ENCODE measurements at places on chromosomes 12 and 14.

DNA sequence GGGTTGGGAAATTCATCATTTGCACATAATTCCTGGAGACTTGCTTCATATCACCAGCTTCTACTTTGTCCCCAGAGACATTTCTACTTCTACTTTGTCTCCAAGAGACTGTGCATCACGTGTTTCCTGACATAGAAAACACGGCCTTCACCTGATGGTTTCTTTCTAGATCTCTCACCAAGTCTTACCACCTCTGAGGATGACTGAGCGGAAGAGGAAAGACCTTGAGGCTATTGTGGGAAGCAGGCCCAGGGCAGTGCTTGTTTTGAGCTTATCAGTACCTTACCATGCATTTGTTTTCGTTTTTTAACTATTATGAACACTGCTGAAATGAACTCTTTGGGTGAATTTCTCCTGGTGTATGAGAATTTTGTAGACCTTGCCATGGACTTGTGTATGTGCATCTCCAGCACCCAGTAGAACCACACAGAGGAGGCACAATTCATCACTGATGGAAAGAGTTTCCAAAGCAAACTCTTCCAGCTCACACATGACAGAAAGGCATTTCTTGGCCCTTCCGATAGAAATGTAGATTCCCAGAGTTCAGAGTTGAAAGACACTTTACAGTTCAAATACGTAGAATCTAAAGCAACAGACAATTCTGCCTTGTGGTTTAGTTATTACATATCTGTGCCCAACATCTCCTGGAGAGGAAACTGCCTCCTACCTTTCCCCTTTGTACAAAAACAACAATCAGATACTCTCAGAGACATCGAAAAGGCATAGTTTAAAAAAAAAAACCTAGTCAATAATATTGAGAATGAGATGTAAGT, 434.7 kb downstream of the FUT8 start:
- DNase-seq, result peak; percentile 45

DNA sequence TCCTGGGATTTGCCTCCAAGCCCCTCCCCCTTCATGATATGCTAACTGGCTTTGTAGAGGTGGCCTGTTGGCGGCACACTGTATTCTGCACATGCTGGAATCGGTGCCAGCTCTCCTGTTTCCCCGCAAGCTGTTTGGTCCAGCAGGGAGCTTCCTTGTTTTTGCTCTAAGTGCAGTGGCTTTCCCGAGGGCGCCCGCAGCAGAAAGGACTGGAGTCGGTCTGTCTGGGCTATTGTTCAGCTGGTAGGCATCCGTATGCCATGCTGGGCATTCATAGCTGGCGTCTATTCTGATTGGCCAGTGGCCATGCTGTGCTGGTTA, 88.9 kb upstream of the MED13L start:
- no peak for DNase-seq

- DNase-seq, result peak; percentile 88
These were observed at the start of gene KTN1 for GRCh38 chr14:55579724-55580469. TSS of gene KTN1 (plus strand) at chr14:55580207. CDS start at chr14:55612049, 31,842 bp downstream.

- no peak for DNase-seq
These were observed 168.5 kb downstream of the FOXN3 start for GRCh38 chr14:89248411-89249064.

DNA sequence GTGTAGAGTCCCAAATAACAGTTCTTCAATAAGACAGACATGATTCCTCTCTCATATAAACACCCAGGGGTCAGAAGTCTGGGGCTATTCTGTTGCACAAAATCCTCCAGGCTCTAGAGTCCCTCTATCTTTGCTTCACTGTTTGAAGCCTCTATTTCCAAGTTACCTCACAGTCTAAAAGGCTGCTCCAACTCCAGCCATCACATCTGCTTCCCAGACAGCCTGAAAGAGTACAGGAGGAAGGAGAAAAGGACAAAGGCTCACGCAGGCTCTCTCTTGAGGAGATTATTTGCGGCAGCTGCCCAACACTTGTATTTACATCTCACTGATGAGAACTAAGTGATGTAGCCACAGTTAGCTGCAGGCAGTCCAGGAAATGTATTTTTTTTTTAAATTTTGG, 6.4 kb downstream of the PAPLN start:
- no peak for DNase-seq

DNA sequence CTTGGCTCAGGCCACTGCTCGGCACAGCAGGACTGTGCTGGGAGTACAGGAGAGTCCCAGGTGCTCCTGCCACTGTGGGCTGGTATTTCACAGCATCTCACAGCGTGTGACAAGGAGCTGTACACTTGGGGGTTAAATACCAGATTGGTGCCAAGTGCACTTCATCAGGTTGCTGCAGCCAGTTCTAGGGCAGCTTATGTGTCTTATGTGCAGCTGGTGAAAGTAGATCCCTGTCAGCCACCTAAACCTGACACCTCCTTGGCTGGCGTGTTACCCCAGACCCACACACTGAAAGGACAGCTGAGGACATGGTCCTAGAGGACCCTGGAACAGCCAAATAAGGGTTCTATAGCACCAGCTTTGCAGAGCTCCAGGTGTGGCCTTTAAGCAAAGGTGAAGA, 18.9 kb downstream of the PLEKHH1 start:
- DNase-seq, result no peak

DNA sequence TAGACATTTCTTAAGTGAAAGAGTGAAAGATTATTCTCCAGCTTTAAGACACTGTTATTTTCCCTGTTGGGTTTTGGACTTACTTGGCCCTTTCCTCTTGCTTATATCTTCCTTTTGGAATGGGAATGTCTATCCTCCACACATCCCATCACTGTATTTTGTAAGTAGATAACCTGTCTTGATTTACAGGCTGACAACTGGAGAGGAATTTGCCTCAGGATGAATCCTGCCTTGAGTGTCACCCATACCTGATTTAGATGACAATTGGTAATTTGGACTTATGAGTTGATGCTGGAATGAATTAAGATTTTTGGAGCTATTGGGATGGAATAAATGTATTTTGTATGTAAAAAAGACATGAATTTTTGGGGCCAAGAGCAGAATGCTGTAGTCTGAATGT, 74.2 kb upstream of the KICS2 start:
- no peak for DNase-seq
